SJSA1 (cell line): ENCODE measurements at places on chromosomes 3 and 15.
A peak's percentile ranks its signal among the peaks of the same experiment; 100 is the strongest.

GRCh38 chr3:49358884-49359225 is 702 bp upstream of the GPX1 start:
- DNase-seq: no peak

DNA sequence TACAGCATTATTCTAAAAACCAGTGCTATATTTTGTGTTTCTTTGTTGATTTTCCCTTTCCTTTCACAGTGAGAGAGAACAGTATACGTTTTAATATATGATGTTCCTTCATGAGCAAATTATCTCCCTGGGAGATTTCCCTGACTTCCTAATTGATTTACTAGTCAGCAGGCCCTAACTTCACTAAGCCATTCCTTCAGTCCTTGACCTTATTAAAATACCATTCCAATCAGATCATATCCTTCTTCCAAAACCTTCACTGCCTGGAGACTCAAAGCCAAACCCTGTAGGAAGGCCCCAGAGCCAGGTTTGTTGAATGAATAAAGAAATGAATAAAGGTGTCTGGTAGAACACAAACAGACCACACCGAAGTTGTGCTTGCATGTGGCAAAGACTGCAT is 43.8 kb upstream of the ARHGEF3 start:
- DNase-seq: no peak

GRCh38 chr3:40655551-40655950 is 130.8 kb downstream of the ZNF621 start:
- DNase-seq: no peak

DNA sequence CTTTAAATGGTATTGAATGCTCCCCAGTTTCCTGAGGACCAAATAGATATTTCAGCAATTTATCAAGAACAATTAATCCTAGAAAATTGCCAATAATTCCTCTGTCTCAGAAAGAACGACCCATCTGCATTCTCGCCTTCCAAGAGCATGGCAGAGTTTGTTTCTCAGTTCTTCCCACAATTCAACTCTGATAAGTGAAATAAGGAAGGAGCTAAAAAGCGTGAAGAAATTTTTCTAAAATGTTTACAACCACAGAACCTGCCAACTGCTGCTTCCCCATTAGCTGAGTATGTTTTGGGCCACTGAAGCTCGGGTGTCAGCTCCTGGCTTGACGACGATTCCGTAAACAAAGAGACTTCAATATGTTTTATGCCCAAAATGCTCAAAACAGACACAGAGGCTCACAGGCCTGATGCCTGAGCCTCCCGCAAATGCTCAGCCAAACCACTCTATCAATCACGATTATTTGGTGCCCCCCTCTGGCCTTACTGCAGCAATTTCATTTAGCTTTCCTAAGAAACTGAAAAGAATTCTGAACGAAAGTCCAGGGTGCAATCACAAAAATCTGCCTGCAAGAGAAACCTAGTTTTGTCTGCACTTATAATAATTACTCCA is 259.2 kb upstream of the CCDC54 start:
- DNase-seq: peak; percentile 46

GRCh38 chr15:85598219-85598618 is 196.5 kb downstream of the KLHL25 start:
- DNase-seq: no peak

DNA sequence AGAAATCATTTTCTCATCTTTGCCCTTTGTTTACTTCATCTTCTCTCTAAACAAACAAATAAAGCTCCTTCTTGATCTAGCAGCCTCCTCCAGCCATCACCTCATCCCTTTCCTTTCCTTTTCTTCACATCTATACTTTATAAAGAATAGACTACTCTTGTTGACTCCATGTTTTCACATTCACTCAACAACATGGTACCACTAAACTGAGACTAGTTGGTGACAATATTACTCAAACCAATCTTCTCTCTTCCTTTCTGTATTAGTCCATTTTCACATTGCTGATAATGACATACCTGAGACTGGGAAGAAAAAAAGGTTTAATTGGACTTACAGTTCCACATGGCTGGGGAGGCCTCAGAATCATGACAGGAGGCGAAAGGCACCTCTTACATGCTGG is 324.7 kb downstream of the SOX2 start:
- DNase-seq: no peak

GRCh38 chr3:53077476-53078220 is 31.8 kb upstream of the SFMBT1 start:
- DNase-seq: no peak

DNA sequence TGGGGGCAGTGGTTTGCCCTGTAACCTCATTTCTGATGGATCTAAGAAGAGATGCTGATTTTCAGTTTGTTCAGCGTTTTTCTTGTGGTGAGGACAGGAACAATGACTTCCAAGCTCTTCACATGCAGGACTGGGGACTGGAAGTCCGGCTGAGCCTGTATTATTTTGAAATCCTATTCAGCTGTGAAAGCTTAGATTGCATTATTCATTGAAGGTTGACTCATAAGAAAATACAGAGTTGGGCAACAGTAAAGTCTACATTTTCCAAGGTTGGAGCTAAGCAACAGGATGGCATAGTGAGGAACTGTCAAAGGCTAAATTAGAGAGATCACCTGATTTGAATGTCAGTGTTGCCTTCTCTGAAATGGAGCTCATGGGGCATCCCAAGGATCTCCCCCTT is 230.9 kb upstream of the FEZF2 start:
- peak; percentile 49 for DNase-seq

- no peak for DNase-seq
Measured at GRCh38 chr3:123151251-123151705, 50.5 kb upstream of the SEC22A start.

- no peak for DNase-seq
Measured at GRCh38 chr3:189467451-189467850, 163.7 kb upstream of the TP63 start.

GRCh38 chr3:104632947-104633346 is 733.8 kb upstream of the ALCAM start:
- DNase-seq: no peak

GRCh38 chr3:9405756-9406155 is 8.3 kb downstream of the SETD5 start:
- DNase-seq: no peak
